ENCODE measurements at places on chromosomes 16 and 17. TPM values are rescaled to one million over a fixed set of nuclear protein-coding genes. Genes with fewer than 3 reads are reported as not detected.

GDPD3 gene
- 0.25 TPM for polyA plus RNA-seq

ABCA3 gene
- polyA plus RNA-seq: 4.5 TPM

GJD3 gene
- polyA plus RNA-seq: not detected

ARL5C gene
- not detected for polyA plus RNA-seq

DNA sequence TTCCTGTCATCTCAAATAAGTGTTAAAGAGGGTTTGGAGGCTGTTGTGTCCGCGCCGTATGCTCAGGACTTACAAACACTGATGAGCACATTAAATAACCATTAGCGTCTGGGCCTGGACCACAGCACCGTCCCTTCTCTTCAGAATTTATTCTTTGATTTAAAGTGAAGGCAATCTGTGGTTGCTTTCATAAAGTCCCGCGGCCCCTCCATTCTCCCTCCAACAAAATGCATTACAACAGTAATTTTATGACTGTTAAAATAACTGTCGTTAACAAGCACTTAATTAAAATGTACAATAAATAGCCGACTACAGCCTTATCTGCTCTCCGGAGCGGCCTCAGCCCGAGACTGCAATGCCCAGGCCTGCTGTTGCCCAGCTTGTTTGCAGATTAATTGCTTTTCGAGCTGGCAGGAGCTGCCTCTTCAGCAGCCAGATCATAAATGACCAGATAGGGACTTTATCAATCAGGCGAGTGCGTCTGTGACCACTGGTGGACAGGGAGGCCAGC, 30.6 kb upstream of the IRX3 start:
- no peaks in the 10 kb centered on the region for H3K36me3 ChIP-seq
- H3K4me1 ChIP-seq: no peaks in the 10 kb centered on the region
- H3K27ac ChIP-seq: no peak overlapping the region
- no peak for DNase-seq
- H3K27me3 ChIP-seq: no peaks in the 10 kb centered on the region

DNA sequence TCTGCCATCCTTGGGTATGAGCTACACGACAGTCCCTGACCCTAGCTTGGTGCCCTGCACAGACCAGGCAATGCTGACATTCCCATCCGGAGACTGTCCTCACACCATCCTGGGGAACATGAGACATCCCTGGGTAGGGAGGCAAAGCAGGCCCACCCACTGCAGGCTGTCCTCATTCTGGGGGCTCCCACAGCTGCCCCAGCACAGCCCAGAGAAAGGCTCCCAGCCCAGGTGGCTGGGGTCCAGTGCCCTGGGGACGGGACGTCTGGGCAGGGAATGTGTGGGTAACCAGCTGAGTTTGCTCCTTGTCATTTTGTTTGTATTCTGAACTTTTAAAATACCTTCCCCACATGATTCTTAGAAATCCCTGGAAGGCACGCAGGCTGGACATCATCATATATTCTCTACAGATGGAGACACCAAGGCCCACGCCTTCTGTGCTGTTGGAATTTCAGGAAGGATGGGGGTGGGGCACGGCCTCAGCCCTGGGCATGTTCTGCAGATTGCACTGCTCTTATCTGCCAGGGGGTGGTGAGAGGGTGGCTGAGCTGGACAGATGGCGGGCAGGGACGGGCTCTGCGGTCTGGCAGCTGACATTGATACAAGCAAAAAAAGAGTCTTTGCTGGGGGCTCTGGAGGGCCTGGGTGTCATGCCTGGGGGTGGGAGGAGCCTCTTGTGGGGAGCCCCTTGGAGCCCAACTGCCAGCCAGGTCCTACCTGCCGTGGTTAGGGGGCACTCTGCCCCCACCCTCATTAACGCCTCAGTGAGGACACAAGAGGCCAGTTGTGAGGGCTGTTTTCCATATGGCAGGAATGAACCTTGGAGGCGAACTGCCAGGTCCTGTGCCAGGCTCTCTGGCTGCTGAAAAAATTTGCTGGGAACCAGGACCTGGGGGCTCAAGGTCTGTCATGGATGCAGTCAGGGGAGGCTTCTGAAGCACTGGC, 28.4 kb downstream of the LRRC75A start:
- H3K27ac ChIP-seq: no peak overlapping the region
- no peaks in the 10 kb centered on the region for H3K36me3 ChIP-seq
- DNase-seq: no peak
- no peaks in the 10 kb centered on the region for H3K4me1 ChIP-seq
- no peaks in the 10 kb centered on the region for H3K27me3 ChIP-seq

DNA sequence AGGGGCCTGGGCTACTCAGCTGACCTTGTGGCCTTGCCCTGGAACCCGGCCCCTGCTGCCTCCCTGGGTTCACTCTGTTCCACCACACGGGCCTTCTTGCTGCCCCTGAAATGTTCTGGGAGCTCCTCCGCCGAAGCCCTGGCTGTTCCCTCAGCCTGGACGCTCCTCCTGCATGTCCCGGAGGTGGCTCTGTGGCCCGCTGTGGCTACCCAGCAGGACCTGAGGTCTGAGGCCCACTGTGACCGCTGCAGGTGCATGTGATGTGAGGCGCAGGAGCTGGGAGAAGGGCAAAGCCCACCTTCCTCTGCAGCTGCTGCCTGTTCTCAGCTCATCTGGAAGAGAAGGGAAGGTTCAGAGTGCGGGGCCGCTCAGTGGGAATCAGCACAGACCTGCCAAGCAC, 38.9 kb upstream of the ACSF3 start:
- DNase-seq: no peak
- H3K27ac ChIP-seq: no peak overlapping the region
- no peaks in the 10 kb centered on the region for H3K27me3 ChIP-seq
- no peak overlapping the region for H3K4me3 ChIP-seq

DNA sequence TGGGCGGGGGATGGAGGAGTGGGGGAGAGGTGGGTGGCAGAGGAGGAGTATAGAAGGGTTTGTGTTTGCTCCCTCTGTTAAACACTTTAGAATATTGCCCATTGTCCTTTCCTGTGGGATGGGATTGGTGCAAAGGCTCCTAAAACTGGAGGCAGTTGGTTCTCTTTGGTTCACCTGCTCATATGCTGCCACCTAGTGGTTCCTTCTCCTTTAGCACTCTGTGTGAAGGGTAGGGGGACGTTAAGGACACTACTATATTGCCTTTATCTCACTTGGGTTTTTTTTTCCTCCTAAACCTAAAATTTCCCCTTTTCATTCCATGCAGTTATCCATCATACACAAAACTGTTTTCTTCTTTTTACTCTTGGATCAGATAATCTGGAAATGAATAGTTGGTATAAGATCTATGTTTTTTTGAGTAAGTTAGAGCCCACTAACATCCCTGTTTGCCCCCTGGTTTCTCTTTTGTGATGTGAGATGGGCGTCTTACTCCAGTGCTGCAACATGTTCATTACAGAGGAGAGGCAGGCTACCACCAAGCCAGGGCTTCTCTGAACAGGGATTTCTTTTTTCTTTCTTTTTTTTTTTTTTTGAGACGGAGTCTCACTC, 23.8 kb downstream of the SNX11 start:
- DNase-seq: peak; percentile 49
- H3K27me3 ChIP-seq: no peaks in the 10 kb centered on the region
- peaks cover 5% of the 10 kb centered on the region for H3K36me3 ChIP-seq

- peaks cover 30% of the 10 kb centered on the region for H3K36me3 ChIP-seq
- H3K4me3 ChIP-seq: no peak overlapping the region
- no peaks in the 10 kb centered on the region for H3K27me3 ChIP-seq
- peak overlapping the region; percentile 33 for H3K27ac ChIP-seq
- DNase-seq: no peak
- peaks cover 47% of the 10 kb centered on the region for H3K4me1 ChIP-seq
Measured at GRCh38 chr16:28990375-28991040, 5.7 kb downstream of the LAT start.

DNA sequence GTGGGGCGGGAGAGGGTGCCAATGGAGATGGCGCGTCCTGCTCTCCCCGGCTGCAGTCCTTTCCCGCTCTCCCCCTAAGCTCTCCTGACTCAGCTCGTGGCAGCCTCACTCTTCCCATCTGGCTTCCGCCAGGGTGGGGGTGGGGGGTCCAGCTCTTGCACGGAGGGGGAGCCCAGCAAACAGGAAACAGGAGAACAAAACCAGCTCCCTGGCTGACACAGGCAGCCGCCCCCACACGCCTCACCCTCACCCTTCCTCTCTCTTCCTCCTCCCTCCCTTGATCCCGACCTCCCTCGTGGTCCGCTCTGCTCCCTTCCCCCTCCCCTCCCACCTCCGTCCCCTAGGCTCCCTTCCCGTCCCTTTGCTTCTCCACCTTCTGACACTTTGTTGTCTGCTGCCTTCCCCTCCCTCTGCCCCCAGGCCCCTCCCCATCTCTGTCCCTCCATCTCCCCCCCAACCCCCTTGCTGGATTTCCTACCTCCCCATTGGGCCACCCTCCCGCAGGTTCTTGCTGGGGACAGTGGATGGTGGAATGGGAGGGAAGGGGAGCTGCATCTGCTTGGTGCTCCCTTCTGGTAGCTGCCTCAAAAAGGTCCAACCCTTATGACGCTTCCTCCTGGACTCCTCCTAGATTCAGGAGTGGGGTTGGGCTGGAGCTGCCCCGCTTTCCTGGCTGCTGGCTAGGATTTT, 23.7 kb downstream of the ARHGAP23 start:
- DNase-seq: no peak
- H3K36me3 ChIP-seq: no peaks in the 10 kb centered on the region
- no peak overlapping the region for H3K4me3 ChIP-seq
- H3K4me1 ChIP-seq: no peaks in the 10 kb centered on the region

DNA sequence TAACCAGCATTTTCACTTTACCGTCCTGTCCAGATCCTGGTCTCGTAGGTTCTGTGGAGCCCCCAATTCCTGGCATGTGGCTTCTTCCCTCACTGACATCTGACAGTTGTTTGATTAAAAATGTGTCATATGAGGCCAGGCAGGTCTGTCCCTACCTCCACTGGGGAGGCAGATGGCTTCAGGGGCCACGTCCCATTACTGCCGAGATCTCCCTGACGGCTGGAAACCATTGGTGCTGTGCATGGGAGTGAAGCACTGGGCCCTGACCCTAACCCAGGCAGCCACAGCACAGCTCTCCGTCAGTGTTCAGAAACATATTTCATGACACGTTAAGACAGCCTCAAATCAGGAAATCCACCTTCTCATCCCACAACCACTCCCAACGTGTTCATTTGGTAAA, 77.5 kb downstream of the GNAO1 start:
- H3K36me3 ChIP-seq: no peaks in the 10 kb centered on the region
- H3K27ac ChIP-seq: no peak overlapping the region
- peaks cover 12% of the 10 kb centered on the region for H3K4me1 ChIP-seq
- DNase-seq: no peak
- H3K27me3 ChIP-seq: no peaks in the 10 kb centered on the region
- no peak overlapping the region for H3K4me3 ChIP-seq

- DNase-seq: peak; percentile 37
- no peaks in the 10 kb centered on the region for H3K27me3 ChIP-seq
- no peaks in the 10 kb centered on the region for H3K4me1 ChIP-seq
- H3K27ac ChIP-seq: no peak overlapping the region
Measured at GRCh38 chr16:27355610-27356009, 41.8 kb downstream of the IL4R start.

DNA sequence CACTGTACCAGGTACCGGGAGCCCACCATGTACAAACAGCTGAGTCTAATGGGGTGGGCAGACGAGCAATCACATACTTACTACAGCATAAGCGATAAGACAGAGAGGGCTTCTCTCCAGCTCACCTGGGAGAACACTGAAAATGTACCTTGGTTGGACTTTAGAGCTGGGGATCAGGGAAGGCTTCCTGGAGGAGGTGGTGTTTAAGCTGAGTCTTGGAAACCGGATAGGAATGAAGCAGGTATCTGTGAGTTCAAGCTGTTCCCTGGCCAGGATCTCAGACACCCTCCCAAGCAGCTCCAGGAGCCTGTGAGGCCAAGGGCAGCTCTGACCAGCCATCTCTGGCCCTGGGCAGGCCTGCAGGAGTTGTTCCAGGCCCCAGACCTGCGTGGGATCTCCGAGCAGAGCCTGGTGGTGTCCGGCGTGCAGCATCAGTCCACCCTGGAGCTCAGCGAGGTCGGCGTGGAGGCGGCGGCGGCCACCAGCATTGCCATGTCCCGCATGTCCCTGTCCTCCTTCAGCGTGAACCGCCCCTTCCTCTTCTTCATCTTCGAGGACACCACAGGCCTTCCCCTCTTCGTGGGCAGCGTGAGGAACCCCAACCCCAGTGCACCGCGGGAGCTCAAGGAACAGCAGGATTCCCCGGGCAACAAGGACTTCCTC, 8.0 kb upstream of the SERPINF1 start:
- H3K36me3 ChIP-seq: no peaks in the 10 kb centered on the region
- H3K27me3 ChIP-seq: no peaks in the 10 kb centered on the region
- H3K27ac ChIP-seq: no peak overlapping the region
- H3K4me1 ChIP-seq: no peaks in the 10 kb centered on the region
- DNase-seq: no peak
- H3K4me3 ChIP-seq: no peak overlapping the region

DNA sequence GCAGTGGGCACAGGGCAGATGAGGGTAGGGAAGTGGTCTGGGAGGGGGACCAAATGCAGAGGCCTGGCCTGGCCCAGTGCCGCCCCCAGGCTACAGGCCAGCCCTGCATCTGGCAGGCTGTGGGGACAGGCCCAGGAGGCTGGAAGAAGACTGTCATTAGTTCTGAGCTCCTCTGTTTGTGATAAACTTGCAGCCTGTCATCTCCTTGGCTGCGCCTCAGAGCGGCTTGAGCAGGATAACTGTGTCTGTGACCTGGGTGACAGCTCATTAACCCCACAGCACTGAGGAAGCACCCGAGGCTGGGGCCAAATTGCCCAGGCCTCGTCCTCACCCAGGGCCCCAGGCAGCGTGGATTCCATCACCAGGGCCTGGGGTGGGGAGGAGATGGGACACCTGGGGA, 23.9 kb downstream of the ABCC3 start:
- no peak overlapping the region for H3K27ac ChIP-seq
- DNase-seq: no peak
- H3K36me3 ChIP-seq: no peaks in the 10 kb centered on the region
- no peak overlapping the region for H3K4me3 ChIP-seq
- H3K27me3 ChIP-seq: no peaks in the 10 kb centered on the region
- H3K4me1 ChIP-seq: peaks cover 6% of the 10 kb centered on the region

GRCh38 chr16:75559564-75560372, 3.7 kb upstream of the TMEM231 start:
- DNase-seq: no peak
- H3K4me1 ChIP-seq: peaks cover 15% of the 10 kb centered on the region
- no peak overlapping the region for H3K4me3 ChIP-seq
- no peak overlapping the region for H3K27ac ChIP-seq

- H3K36me3 ChIP-seq: no peaks in the 10 kb centered on the region
- no peak overlapping the region for H3K27ac ChIP-seq
- H3K27me3 ChIP-seq: no peaks in the 10 kb centered on the region
- no peak for DNase-seq
- H3K4me1 ChIP-seq: no peaks in the 10 kb centered on the region
Measured at GRCh38 chr17:33266116-33266515, 27.0 kb downstream of the ASIC2 start.

DNA sequence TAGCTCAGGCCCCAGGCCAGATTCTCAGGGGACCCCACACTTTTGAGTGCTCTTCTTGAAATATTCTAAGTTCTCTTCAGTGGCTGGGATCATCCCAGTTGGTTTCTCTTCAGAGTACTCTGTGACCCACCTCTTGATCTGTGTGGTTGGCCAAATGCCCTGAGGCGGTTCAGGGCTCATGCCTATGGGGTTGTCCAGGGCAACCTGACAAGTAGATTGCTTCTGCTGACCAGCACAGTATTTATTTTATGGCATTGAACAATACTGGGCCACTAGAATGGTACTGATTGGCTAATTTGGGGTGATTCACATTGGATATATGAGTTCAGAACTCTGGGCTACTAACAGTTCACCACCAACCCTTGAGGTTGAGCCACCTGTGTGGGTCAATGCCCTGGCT, 7.4 kb upstream of the GOSR2 start:
- no peaks in the 10 kb centered on the region for H3K27me3 ChIP-seq
- H3K36me3 ChIP-seq: no peaks in the 10 kb centered on the region
- H3K27ac ChIP-seq: no peak overlapping the region
- no peak overlapping the region for H3K4me3 ChIP-seq
- H3K4me1 ChIP-seq: no peaks in the 10 kb centered on the region
